ENCODE measurements at places on chromosomes 4 and X.

- DNase-seq: no peak
Observed at GRCh38 chr4:13203101-13203500, 281.0 kb downstream of the RAB28 start.

DNA sequence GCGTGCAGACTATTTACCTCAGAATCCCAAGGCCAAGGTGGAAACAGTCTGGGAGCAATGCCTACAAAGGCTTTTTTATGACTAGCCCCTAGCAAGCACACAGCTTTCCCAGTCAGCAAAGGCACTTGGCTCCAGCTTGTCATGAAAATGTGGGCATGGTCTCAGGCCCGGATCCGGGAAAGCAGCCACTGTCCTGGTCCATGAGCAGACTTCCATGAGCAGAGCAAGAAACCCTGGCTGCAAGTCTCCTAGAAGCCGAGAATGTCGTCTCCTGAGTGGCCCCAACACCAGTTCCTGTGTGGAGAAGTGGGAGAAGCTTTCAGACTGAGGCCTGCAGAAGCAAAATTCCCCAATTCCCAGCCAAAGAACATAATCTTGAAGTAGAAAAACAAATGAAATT, 190.5 kb downstream of the MID1 start:
- no peak for DNase-seq

GRCh38 chrX:74246524-74246923, 57.5 kb upstream of the ZCCHC13 start:
- DNase-seq: no peak

GRCh38 chr4:105150503-105150902, 3.8 kb downstream of the TET2 start:
- DNase-seq: no peak

DNA sequence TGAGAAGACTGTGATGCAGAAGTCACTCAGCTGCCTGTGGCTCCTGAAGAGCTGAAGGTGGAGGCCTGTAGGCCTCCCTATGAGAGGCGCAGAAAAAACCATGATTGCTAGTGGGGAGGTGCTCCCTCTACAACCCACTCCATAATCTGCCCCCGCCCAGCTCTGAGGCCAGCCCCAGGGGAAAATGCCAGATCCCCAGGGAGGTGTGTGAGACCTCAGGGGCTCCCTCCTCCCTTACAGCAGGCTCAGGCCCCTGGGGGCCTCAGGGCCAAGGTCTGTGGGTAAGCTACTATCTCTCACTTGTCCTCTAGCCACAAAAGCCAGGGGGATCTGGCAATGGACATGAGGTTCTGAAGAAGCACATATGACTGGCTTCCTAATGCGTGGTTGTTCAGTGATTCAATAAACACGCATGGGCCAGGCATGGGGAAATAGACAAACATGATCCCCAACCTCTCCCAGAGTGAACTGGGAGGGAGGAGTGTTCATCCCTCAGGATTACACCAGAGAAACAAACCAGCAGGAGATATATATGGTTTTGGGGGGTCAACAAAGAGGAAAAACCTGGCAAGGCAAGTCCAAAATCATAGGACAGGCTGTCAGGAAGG, 51.0 kb upstream of the MTM1 start:
- no peak for DNase-seq

GRCh38 chrX:49129427-49129826, 5.9 kb upstream of the GPKOW start:
- no peak for DNase-seq

DNA sequence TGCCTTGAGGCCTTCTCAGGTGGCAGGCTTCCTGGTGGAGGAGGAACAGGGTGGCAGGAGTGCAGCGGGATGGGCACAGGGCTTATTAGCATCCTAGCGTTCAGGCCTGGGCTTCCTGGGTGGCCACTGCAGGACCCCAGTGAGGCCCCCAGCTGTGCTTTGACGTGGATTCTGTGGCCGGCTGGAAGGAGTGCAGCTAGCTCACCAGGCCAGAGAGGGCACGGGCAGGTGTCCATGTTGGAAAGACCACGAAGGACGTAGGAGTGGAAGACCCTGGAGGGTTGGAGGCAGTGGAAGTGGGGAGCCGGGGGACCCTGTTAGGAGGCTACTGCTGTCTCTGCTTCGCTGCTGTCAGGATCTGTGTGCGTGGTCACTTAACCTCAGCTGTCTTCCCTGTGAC, 13.3 kb upstream of the TADA2B start:
- no peak for DNase-seq
